CD4-positive, alpha-beta T cell treated with Interleukin-6 at 100 ng/mL for 8 hours (primary cell): ENCODE measurements at places on chromosomes 12 and 14.

GRCh38 chr14:75661499-75661814 lies 411 bp downstream of the TTLL5 start:
- DNase-seq, result no peak

DNA sequence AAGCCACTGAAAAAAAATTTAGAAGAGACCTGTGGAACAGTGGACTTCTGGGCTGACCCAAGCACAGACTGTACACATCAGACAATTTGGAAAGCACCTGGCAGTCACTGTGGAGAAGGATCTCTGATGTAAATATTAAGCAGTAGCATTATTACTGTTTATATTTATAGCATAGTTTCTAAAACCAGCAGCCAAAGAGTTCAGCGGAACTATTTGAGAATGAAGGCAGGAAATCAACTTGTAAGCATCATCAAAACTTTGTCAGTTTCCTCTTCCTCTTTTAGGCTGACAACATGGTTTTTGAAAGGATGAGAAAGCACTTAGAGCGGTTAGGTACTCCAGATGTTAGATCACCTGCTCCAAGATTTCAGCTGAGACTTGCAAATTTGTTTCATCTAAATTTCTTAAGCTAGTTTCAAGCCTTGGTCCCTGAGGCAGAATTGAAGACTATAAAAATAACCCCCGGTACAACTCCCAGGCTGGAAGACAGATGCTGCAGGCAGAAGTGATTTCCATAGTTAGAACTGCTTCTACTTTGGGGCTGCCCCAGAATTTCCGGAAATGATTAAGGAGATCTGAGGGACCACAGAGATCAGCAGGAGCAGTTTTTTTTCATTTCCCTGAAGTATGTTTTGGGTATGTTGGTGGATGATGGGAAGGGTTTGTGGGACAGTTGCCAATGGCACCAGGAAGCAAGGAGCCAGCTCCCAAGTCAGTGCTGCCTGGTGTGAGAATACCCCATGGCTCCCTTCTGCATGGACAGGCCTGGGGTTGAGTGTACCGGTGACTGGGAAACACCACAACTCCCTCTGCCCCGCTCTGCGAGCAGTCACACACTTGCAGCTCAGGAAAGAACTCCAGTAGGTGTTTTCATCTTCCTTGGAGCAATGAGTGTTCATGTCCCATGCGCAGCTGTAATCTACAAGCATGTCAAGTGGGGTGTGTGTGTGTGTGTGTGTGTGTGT lies 354.5 kb downstream of the NUAK1 start:
- DNase-seq, result no peak

DNA sequence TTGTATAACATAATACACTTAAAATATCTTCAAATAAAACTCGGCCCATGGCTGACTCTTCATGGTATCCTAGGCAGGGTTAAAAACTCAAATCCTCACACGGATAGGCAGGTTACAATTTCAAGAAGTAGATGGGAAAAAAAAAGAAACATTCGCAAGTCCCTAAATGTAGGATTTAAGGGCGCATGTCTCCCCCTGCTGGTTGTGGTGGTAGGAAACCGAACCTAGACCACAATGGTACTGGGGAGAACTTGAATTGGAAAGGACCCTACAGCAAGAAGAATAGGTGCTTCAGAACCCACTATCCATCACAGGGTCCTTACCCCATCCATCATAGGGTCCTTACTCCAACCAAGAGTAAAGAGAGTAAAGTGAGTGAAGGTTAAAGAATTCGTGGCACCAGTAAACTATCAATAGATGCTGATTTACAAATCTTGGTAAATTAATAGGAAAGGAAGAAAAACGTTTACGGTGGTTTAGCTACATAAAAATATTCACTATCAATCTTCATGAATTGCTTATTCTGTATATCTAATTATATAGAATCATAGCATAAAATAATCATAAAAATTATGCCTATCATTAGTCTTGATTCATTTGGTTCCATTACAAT lies 3.3 kb upstream of the CIPC start:
- DNase-seq, result peak; percentile 70

DNA sequence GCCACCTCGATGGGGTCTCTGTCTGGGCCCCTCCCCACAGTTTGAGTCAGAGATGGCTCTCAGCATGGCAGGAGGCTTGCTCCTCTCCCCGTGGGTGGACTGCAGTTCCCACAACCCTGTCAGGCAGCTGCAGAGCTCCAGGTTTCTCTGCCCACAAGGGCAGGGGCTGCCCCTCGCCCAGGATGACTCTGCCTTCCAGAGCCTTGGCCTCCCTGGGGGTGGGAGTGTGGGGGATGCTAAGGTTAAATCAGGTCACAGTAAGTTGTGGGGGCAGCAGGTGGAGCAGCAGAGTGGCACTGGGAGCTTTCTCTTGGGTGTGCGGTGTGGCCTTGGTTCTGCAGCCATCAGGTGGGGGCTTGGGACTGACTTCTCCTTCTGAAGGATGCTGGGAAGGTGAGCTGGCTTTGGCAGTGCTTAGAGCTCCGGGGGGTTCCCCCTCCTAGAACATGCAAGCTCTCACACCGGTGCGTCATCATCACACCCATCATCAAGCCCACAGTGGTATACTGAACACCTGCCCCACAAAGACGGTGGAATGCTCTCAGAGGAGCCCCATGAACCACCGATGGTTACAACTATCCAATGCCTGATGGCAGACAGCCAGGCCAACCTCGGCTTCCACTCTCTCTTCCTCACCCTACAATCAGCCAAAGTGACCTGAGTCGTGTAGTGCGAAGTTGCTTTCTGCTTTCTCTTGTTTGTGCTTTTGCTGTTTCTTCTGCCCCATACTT lies 39.7 kb downstream of the ERH start:
- DNase-seq, result no peak

GRCh38 chr14:52268279-52269061 lies 972 bp downstream of the PTGDR start:
- no peak for DNase-seq

- no peak for DNase-seq
These were observed 164.5 kb downstream of the TMTC3 start for GRCh38 chr12:88306471-88307069.

DNA sequence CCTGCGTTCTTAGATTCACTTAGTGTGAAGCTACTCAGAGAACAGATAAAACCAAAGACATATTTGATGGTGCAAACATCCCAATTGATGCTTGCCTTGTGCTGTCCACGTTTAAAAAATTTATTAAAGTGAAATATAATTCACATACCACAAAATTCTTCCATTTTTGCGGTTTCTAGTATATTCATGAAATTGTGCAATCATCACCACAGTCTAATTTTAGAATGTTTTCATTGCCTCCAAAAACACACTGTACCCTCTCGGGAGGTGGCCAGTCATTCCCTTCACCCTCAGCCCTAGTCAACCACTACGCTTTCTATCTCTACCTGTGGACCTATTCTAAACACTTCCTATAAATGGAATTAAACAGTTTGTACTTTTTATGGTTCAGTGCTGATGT lies 1109.2 kb downstream of the FLRT2 start:
- no peak for DNase-seq

DNA sequence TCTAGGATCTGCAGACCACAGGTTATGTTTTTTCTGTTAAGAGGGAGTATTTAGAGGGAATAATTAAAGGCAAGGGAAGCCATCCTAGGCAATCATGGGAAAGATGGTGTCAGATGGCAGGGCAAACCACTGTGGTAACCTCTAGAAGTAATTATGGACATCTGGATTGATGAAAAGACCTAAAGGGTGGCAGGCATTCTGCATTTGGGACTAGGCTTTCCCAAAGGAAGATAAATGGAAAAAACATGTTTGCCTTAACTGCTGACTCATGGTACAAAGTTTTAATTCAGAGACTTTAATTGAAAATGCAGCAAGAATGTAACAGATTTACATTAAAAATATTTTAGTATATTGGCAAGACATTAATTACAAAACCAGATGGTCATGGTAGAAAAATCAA lies 88.1 kb downstream of the TMEM30B start:
- no peak for DNase-seq

DNA sequence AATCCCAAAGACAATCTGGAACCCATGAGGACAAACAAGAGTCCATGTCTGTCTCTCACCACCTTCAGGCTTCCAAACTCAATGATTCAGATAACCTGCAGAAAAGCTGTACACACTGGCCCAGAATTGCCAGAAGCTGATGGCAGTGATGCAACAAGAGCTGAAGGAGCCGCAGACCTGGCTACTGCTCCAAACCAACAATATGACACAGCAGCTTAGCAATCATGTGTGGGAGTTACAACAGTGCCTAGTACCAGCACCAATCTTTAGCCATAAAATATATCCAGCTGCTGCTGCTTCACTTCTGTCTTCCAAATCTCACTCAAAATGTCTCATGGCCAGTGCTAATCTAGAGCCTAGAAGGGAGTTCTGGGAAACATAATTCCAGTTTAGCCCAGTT lies 22.0 kb downstream of the RPS6KA5 start:
- DNase-seq, result no peak

- DNase-seq, result no peak
These were observed 27.0 kb downstream of the RIN3 start for GRCh38 chr14:92540472-92541048.

- DNase-seq, result no peak
These were observed 16.7 kb downstream of the AK7 start for GRCh38 chr14:96408608-96409007.

DNA sequence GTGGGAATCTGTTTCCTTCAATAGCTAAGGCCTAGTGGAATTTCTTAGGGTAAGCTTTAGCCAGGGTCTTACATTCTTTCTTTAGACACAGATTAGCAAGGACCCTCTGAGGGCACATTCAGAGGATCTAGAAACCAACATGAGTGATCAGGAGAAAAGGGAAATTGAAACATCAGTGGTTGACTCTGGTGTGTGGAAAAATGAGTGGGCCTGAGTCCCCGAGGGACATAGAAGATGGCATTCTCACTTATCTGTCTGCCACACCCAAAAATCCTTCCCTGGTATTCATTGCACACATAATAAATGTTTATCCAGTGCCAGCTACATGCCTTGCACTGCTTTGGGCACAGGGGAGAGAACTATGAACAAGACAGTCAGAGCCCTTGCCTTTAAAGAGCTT lies 82.9 kb downstream of the SSPN start:
- no peak for DNase-seq

- DNase-seq, result no peak
These were observed 94.5 kb downstream of the PLXNC1 start for GRCh38 chr12:94242901-94243300.

DNA sequence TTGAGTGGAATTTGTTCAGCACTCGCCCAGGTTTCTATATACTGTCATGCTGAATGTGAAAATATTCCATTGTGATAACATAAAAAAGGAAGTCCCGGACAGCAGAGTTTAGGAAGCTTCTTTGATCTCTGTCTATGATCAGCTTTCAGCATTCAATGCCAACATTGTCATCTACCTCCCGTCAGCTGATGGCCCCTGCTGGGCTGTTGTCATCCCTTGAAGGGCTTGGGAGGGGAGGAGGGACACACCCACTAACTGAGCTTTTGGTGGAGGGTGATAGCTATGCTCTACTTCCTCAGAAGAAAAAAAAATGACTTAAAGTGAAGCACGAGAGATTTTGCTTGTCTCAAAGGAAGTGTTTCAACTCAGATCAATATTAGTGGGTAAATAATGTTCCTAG lies 4.7 kb upstream of the KRT77 start:
- peak; percentile 22 for DNase-seq

DNA sequence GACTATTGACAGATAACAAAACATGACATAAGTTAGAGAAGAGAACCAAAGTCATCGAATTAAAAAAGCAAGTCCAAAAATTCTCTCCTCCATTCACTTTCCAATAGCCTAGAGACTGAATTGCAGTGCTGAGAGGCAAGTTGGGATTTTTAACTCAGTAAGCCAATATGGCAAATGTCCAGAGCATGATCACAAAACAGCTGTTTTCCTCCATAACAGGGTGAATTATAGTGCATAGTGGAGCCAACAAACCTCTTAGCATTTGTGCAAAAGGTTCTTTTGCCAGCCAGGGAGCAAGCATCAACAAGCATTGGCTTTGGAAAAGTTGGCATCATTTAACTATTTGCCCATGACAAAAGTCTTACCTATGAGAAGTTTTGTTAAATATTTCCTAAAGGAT lies 458.8 kb upstream of the NOVA1 start:
- no peak for DNase-seq

DNA sequence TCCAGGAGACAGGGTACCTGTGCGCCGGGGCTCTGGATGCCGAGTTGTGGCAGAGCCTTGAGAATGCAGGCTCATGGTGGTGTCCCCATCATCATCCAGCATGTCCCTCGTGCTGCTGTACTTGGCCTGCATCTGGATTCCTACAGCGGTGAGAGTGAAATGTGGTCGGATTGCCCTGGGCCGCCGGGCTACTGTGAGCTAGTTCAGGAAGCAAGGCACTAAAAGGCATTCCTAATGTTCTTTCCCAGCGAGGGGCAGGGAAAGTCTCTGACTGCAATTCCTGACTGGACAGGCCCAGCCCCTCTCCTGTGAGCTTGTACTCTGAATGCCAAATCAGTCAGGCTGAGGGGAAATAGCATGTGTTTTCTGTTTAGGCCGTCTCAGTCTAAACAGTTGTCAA lies at the start of gene CLEC1A:
Gene CLEC1A, minus strand, starts transcription at position 195 of the 400 bp plus-strand sequence. Its CDS starts 63 bp downstream, at position 132.
- DNase-seq, result no peak

- DNase-seq, result no peak
These were observed 84.7 kb downstream of the NTF3 start for GRCh38 chr12:5516371-5517241.
